ENCODE measurements at places on chromosomes 3 and 15. TPM values are rescaled to one million over a fixed set of nuclear protein-coding genes. Genes with fewer than 3 reads are reported as not detected.

CDCP1 gene
- total RNA-seq = 33.5 TPM

CLCN2 gene
- 2.5 TPM for total RNA-seq

ALG1L2 gene
- total RNA-seq = not detected

YEATS2 gene
- total RNA-seq = 28.9 TPM

CCDC54 gene
- total RNA-seq = not detected

SMCO1 gene
- total RNA-seq = 0.05 TPM

LDHAL6B gene
- not detected for total RNA-seq

CNBP gene
- total RNA-seq = 375 TPM

ADAMTS17 gene
- total RNA-seq = not detected

TIMP4 gene
- 5.1 TPM for total RNA-seq

PLIN1 gene
- total RNA-seq = 0.15 TPM
